ENCODE measurements at places on chromosomes 4 and X. TPM values are rescaled to one million over a fixed set of nuclear protein-coding genes. Genes with fewer than 3 reads are reported as not detected.

The SPOCK3 gene
- not detected for total RNA-seq

The PAGE2 gene
- not detected for total RNA-seq

The IL21 gene
- total RNA-seq: not detected

The FANCB gene
- total RNA-seq: 4.6 TPM

The MAGED4B gene
- total RNA-seq: 20.5 TPM

The PTCHD1 gene
- total RNA-seq: not detected

The DRP2 gene
- 0.13 TPM for total RNA-seq

The SSX2B gene
- not detected for total RNA-seq

The ASB5 gene
- total RNA-seq: 0.26 TPM

The STK26 gene
- 36.2 TPM for total RNA-seq

The ARHGEF6 gene
- total RNA-seq: 18.6 TPM

The NEIL3 gene
- 8.2 TPM for total RNA-seq

The LDB2 gene
- 3.9 TPM for total RNA-seq

The NKX6-1 gene
- total RNA-seq: not detected

The HNRNPDL gene
- total RNA-seq: 201 TPM

The PLAC1 gene
- total RNA-seq: not detected

The SPANXA1 gene
- not detected for total RNA-seq

The MAGEC2 gene
- not detected for total RNA-seq

The SULT1E1 gene
- total RNA-seq: 0.22 TPM

The CTAG1A gene
- not detected for total RNA-seq

The TKTL2 gene
- total RNA-seq: under 0.01 TPM

The SPANXA2 gene
- total RNA-seq: 0.22 TPM

The MAGEA1 gene
- not detected for total RNA-seq

The RS1 gene
- not detected for total RNA-seq

The ANXA10 gene
- total RNA-seq: not detected

The MGARP gene
- total RNA-seq: 49.7 TPM

The ZNF280C gene
- total RNA-seq: 7.6 TPM

The C1QTNF7 gene
- total RNA-seq: 0.86 TPM

The SH2D1A gene
- not detected for total RNA-seq

The OCIAD2 gene
- total RNA-seq: 5.3 TPM

The LIN54 gene
- 27.3 TPM for total RNA-seq

The USO1 gene
- 136 TPM for total RNA-seq

The CT45A3 gene
- total RNA-seq: not detected

The CSAG3 gene
- total RNA-seq: not detected

The MSMO1 gene
- 98.4 TPM for total RNA-seq
